A549 treated with CORT108297 at 1 μM for 4 hours (cell line): ENCODE measurements at places on chromosomes 7 and 10. TPM values are rescaled to one million over a fixed set of nuclear protein-coding genes. Genes with fewer than 3 reads are reported as not detected.

Gene CHAT
- total RNA-seq: not detected in 5 replicates

Gene NAT16
- 0.10 to 0.17 TPM (median 0.14 TPM) in 5 replicates for total RNA-seq

Gene LRRC61
- 0.05 to 0.16 TPM (median 0.08 TPM) in 5 replicates for total RNA-seq

Gene TMEM196
- total RNA-seq: not detected in 5 replicates

Gene LEP
- not detected in 5 replicates for total RNA-seq

Gene ADCYAP1R1
- 0.06 to 0.09 TPM (median 0.06 TPM) in 4 of 5 replicates, not detected in the other for total RNA-seq

Gene CYP2E1
- total RNA-seq: 0.14 to 0.39 TPM (median 0.25 TPM) in 5 replicates

Gene AOC1
- total RNA-seq: not detected in 5 replicates

Gene THAP5
- 12.5 to 21.6 TPM (median 14.9 TPM) in 5 replicates for total RNA-seq

Gene CALN1
- total RNA-seq: 0.20 TPM in 1 of 5 replicates, not detected in the others

Gene KNDC1
- 0.69 to 2.2 TPM (median 2.1 TPM) in 5 replicates for total RNA-seq

Gene BUB3
- 169 to 206 TPM (median 178 TPM) in 5 replicates for total RNA-seq

Gene RSBN1L
- 8.1 to 11.0 TPM (median 8.8 TPM) in 5 replicates for total RNA-seq

Gene ABCB4
- not detected in 5 replicates for total RNA-seq

Gene SEMA3C
- total RNA-seq: 37.8 to 75.8 TPM (median 62.4 TPM) in 5 replicates

Gene ELN
- total RNA-seq: 0.05 to 0.13 TPM (median 0.08 TPM) in 5 replicates

Gene AZGP1
- total RNA-seq: 0.06 TPM in 1 of 5 replicates, not detected in the others

Gene GRID1
- 0.18 to 0.44 TPM (median 0.24 TPM) in 5 replicates for total RNA-seq
